Renal cortical epithelial cell (primary cell): ENCODE measurements at places on chromosomes 13 and 19.

GRCh38 chr19:38185562-38185961 lies 38.5 kb downstream of the DPF1 start:
- DNase-seq = no peak

- DNase-seq = no peak
Measured at GRCh38 chr19:50590191-50590590, 22.0 kb upstream of the LRRC4B start.

DNA sequence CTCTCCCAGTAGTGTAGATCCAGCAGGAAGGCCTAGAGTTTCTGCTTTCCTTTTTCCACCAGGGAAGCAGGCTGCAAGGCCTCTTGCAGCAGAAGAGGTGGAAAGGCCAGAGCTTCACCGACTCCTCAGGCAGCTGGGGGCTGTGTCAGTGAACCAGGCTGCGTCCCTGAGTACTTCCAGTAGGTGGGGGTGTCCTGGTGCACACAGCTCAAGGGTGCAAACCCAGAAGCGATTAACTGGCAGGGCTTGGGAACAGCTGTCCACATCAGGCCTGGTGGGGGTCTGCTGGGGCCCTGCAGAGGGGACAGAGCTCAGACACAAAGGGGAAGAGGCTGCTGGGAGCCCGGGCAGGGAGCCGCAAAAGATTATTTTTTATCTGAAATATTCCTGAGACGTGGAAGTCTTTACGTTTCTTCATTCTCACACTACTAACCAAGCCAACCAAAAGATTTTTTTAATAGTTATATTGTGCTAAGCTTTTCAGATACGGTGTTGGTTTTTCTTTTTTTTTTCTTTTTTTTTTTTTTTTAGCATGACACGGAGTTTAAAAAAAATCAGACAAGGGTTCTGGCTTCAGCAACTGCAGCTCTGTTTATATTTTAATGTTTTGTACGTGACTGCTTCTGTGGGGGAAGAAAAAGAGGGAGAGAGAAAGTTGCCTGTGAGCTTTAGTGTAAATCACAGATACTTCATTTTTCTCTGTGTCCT lies 11.0 kb downstream of the TSHZ3 start:
- no peak for DNase-seq

DNA sequence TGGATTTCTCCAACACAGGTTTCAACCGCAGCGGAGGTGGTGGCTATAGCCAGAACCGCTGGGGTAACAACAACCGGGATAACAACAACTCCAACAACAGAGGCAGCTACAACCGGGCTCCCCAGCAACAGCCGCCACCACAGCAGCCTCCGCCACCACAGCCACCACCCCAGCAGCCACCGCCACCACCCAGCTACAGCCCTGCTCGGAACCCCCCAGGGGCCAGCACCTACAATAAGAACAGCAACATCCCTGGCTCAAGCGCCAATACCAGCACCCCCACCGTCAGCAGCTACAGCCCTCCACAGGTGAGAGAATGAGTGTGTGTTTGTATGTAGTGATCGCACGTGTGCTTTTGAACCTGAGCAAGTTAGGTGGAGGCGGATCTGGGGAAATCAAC lies 6.0 kb upstream of the CCDC97 start:
- DNase-seq = no peak

- DNase-seq = peak; percentile 18
Measured at GRCh38 chr19:47036097-47036651, 12.2 kb downstream of the TMEM160 start.

DNA sequence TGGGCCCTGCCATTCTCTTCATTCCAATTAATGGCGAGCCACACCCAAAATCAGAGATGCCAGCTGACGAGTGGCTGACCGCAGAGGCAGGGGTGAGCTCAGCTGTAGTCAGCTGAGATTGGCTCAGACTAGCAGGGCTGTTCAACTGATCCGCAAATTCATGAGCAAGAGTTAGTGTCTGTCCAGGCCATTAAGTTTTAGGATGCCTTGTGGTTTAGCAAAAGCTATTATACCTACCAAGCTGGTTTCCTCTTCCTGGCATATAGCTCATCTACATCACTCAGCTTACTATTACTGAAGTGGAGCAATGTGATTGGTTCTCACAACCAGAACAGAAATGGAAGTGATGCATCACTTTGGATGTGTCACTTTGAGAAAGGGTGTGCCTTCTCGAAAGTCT lies 148.7 kb downstream of the NALCN start:
- DNase-seq = peak; percentile 93

DNA sequence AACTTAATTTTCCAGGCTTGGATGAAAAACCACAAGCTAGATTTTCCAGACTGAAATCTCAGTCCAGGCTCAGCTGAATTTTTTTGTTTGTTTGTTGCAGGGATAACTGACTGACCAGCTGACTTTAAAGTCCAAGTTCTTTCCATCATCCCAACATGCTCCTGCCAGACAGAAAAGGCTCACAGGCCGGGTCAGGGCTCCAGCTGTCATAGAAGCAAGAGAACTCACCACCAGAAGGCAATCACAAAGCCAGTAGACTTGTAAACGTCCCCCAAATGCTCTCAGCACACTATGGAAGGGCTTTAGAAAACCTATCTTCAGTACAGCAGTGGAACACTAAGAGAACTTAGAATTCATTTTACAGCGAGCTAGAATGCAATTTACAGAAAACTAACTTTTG lies 25.5 kb downstream of the DCLK1 start:
- DNase-seq = no peak

- no peak for DNase-seq
Measured at GRCh38 chr19:32339423-32339822, 6.0 kb upstream of the ZNF507 start.

GRCh38 chr13:98803111-98803561 lies 50.7 kb upstream of the SLC15A1 start:
- DNase-seq = no peak

DNA sequence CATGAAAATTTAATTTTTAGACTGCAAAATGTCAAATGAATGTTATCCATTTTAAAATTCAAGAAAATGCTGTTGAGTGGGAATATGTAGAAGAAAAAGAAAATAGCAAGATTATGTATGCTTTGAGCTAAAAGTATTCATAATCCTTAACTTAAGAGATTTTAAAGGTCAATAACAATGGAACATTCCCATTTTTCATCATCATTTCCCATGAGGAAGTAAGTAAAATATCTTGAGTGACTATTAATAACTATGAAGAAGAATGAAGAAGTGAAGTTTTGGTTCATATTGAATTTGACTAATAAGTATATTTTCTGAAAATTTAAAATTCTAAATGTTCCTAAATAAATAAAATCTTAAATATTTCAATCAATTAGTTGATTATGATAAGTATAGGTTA lies 273.4 kb downstream of the DACH1 start:
- DNase-seq = no peak

DNA sequence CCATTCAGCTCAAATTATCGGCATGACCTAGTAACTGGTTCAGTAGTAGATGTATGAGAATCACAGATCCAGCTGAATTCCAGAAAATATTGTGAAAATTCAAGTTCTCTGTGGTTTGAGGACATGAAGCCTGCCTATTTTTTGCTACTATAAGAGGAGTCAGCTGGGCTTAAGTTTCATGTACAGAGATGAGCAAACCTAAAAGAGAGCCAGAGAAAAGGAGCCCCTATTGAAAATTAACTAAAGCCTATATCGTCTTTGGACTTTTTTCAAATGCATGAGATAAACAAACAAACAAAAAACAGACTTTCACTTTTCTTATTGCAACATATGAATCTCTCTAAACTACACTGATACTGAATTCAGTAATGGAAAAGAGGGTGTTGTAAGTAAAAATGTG lies 106.8 kb upstream of the SPRY2 start:
- DNase-seq = no peak

DNA sequence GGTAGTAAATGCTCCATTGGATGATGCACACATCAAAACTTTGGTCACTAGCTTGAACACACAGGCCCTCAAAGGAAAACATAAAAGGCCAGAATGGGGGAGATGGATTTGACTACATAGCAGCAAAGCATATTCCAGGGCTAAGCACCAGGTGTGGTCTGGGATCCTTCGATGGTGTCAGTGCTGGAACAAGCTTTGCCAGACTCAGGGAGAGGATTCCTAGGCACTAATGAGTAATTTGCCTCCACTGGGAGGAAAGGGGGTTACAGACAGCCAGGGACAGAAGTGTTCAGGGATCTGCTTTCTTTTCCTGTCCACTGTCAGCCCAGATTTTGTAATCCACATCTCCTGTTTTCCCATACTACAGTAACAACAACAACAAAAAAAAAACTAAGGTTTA lies 157.2 kb upstream of the OBI1 start:
- DNase-seq = no peak

- no peak for DNase-seq
Measured at GRCh38 chr13:40422588-40423235, 243.7 kb downstream of the FOXO1 start.

GRCh38 chr13:49329831-49330545 lies 82.3 kb downstream of the CDADC1 start:
- no peak for DNase-seq

- DNase-seq = peak; percentile 62
Measured at GRCh38 chr13:35978607-35979316, 152.4 kb downstream of the DCLK1 start.

DNA sequence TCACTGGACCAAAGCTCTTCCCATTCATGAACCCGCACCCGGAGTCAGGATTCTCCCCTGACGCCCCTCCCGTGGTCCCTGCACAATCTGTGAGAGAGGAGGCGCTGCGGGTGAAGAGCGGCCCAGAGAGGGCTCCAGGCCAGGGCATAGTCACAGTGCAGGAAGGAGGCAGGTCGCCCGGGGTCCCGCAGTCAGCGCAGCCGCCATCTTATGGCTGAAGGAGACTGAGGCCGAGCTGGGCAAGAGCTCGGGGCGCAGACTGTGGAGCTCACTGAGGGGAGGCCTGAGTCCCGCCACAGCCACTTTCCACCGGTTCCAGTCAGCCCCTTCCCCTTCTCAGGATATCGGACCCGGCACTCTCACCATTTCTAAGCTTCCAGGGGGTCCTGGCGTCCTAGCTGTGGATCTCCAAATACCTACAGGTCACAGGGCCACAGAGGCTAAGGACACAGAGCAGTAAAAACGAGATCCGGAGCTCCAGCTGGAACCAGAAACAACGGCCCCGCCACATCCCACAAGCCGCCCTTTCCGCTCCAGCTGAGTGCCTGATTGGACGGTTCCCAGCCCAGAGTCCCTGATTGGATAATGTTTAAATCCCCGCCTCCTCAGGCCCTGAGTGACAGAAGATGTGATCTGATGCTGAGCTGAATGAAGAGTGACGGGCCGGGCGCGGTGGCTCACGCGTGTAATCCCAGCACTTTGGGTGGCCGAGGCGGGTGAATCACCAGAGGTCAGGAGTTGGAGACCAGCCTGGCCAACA lies at the start of gene ZNF99:
TSS of gene ZNF99 (minus strand) at position 501 of the 760 bp plus-strand sequence. CDS start at position 366, 135 bp downstream.
- DNase-seq = no peak

GRCh38 chr13:24233351-24233901 lies 72.9 kb downstream of the SPATA13 start:
- peak; percentile 44 for DNase-seq

- DNase-seq = no peak
Measured at GRCh38 chr13:29816715-29817114, 33.7 kb downstream of the UBL3 start.

DNA sequence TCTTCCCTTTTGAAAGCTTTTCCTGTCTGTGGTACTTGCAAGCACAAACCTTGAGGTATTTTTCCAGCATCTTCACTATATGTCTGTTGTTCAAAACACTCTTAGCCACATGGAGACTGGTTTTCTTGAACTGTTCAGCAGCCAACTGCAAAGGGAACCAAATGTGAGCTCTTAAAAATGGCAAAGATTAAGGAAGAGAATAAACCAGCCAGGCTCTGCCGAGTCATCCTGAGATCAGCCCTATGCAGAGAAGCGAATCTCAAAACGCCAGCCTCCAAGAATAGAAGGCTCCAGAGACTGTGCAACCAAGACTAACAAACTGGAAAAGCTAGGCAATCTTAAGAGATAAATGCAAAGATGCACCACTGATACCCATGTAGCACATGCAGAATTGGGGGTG lies 20.7 kb downstream of the AKAP8 start:
- DNase-seq = no peak

DNA sequence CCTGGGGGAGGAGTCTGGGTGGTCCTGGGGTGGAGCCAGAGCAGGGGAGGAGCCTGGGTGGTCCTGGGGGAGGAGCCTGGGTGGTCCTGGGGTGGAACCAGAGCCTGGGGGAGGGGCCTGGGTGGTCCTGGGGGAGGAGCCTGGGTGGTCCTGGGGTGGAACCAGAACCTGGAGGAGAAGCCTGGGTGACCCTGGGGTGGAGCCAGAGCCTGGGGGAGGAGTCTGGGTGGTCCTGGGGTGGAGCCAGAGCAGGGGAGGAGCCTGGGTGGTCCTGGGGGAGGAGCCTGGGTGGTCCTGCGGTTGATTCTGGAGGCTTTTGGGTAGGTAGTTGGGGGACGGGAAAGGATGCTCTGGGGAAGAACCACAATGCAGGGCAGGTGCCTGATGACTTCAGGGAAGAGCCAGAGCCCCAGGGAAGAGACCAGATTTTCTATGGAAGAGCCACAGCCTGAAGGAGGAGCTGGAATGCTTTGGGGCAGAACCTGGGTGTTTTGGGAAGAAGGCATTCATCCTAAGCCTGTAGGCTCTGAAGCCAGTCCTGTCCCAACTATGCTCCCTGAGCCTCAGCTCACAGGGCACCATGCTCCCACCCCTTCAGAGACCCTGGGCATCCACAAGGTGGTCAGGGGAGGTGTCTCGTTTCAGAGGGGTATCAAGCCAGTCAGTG lies 15.0 kb downstream of the MRPS12 start:
- no peak for DNase-seq

DNA sequence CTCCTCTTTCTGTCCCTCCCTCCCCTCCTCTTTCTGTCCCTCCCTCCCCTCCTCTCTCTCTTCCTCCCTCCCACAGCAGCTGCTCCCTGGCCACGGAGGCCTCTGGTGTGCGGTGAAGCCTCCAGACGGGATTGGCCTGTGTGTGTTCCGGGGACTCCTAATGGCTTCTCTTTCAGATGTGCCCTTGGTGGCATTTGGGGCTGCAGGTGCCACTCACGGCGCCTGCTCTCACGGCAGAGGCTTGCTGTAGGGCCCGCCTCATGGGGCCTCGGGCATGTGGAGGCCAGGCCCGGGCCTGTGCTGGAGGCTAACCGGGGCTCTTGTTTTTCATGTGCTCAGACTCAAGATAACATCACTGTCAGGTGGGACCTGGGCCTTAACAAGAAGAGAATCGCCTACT lies 20.9 kb downstream of the UPF1 start:
- DNase-seq = no peak

DNA sequence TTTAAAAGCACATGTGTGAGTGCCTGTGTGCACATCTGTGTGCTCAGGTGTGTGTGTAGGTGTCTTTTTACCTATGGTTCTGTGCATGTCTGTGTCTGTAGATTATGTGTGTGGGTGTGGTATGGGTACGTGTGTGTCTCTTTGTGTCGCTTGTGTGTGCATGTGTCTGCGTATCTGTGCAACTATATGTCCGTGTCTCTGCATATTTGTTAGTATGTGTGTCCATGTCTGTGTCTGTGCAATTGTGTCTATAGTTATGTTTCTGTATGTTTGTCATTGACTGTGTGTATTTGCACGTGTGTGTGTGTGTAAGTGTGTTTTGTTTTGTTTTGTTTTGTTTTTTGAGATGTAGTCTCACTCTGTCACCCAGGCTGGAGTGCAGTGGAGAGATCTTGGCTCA lies 7.3 kb upstream of the KCTD15 start:
- no peak for DNase-seq

DNA sequence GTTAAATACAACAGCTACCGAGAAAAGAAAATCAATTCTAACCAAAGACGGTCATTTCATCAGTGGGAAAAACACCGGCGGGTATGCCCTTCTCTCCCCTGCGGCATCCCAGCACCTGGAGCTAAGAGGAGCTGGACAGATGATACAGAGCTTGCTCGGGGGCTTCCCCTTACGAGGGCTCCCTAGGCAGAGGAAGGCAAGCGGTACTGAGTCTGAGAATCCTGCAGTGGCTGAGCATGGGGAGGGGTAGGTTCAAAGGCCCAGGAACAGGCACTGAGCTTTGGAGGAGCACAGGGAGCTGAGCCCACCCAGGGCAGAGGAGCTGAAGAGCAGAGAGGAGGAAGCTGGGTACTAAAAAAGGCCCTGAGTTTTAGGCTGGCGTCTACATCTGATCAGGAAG lies 12.7 kb downstream of the STK24 start:
- DNase-seq = no peak
